Thyroid gland (tissue), 4 donors: ENCODE measurements at places on chromosomes 4 and X. TPM values are rescaled to one million over a fixed set of nuclear protein-coding genes. Genes with fewer than 3 reads are reported as not detected.

DNA sequence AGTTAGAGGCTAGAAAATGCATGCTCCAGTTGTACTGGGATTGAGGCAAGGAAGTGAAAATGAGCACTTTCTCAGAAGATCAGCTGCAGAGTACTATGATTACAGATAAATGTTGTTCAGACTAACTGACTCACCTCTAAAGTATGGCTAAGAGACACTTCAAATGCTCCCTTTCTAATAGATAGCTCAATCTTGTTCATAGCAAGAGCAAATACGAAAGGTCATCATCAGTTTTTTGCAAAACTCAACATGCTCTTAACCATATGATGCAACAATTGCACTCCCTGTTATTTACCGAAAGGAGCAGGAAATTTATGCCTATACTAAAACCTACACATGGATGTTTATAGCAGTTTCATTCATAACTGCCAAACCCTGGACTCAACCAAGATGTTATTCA lies 838.4 kb upstream of the INTU start:
- DNase-seq: no peak

DNA sequence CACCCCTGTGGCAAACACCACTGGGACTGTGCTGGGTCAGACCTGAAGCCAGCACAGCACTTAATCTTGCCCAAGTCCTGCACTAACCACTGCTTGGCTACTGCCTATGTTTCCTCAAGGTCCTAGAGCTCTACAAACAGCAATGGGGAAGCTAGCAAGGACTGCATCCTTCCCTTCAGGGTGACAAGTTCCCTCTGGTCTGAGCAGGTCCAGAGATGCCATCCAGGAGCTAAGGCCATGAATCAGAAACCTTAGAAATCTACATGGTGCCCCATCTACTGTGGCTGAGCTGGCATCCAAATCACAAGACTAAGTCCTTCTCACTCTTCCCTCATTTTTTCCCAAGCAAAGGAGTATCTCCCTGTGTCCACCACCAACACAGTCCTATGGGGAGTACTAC lies 239.7 kb upstream of the UGT8 start:
- no peak for DNase-seq

UVSSA gene
- 16.7 TPM for total RNA-seq

CWH43 gene
- total RNA-seq: 27.4 TPM

LETM1 gene
- total RNA-seq: 51.1 TPM

DNA sequence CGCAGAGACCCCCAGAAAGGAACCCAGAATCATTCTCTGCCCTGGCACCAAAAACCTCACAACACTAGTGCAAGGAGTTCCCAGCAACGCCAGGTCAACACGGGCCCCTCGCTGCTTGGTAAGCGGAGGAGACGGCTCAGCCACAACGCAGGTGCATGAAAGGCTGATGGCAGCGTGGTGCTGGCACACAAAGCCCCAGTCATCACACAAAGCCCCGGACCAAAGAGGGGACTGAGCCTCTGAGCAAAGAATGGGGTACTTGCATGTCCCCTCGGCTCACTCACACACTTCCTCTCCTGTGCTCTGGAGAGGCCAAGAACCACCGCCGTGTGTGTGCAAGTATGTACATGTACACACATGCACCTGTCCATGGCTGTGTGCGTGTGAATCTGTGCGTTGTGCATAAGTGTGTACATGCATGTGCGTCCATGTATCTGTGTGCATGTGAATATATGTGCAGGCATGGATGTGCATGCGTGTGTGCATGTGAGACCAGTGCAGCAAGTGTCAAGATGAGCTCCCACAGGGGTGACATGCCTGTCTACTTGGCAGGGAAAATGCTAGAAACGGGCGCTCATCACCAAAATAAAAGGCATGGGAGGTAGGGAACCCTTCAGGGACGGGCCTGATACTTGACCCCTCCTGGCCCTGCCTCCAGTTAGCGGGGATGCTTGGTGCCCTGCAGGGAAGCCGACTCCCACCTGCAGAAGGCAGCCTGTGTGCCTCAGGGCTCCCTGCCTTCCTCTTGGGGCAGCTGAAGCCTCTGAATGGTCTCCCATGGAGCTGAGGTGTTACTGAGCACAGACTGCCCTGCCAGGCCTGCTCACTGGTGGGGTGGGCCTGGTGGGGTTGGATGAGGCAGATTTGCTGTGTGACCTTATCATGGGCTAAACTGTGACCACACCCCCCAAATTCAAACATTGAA lies 60.4 kb downstream of the ZFYVE28 start:
- no peak for DNase-seq

SSX1 gene
- not detected for total RNA-seq

GRCh38 chr4:69753686-69754085 lies 6.7 kb downstream of the SULT1B1 start:
- no peak for DNase-seq

TLL1 gene
- total RNA-seq: 9.0 TPM

DNA sequence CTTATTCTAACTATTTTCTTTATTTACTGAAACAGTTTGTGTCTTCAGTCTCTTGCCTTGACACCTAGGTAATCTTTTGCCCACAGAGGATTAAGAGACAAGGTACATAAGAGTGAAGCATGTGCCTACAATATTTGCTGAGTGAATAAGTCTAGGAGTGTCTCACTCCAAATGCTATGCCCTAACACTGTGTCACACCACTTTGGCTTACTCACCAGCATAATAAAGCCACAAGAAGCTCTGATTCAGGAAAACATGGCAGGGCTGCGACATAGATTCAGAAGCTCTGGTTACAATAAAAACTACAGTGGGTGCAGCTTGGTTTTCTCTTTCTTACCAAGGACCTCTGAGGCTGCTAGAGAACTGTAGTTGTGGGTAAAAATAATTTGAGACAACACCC lies 127.1 kb downstream of the RBM46 start:
- DNase-seq: no peak

DNA sequence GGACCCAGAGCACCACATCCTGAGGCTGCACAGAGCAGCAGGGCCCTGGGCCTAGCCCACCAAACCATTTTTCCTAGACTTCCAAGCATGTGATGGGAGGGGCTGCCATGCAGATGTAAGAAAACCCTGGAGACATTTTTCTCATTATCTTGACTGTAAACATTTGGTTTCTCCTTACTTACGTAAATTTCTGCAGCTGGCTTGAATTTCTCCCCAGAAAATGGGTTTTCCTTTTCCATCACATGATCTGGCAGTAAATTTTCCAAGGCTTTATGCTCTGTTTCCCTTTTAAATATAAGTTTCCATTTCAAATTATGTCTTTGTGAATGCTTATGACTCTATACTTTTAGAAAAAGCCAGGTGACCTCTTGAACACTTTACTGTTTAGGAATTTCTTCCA lies 945.9 kb upstream of the NDST4 start:
- DNase-seq: no peak

GRCh38 chr4:14441561-14441960 lies 560.7 kb upstream of the CPEB2 start:
- DNase-seq: no peak

CITED1 gene
- 8.0 TPM for total RNA-seq

- DNase-seq: no peak
These were observed 129.1 kb downstream of the EGF start for GRCh38 chr4:110041735-110042134.

DNA sequence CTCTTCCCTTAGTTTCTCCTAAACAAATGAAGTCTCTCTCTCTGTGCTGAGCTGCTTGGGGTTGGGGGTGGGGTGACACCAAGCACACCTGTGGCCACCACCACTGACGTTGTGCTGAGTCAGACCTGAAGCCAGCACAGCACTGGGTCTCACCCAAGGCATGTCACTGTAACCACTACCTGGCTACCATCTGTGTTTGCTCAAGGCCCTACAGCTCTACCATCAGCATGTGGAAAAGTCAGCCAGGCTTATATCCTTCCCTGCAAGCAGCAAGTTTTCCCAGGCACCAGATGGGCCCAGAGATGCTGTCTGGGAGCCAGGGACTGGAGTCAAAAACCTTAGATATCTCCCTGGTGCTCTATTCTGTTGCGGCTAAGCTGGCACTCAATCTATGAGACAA lies 6.9 kb downstream of the CXCL10 start:
- DNase-seq: no peak

DNA sequence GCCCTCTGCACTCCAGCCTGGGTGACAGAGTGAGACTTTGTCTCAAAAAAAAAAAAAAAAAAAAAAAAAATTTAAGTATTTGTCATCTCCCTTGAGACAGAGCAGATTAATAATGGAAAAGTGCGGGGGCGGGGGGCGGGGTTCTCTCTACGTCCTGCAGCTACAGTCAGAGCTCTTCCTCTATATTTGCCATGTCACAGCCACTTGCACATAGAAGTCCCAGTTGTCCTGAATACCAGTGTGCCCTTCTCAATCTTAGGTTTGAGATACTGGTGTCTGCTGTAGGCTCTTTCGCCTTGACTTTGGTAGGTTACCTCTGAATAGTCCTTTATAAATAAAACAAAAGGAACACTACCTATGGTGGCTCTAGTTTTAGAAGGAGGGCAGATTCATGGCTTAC lies 237.8 kb upstream of the PGRMC2 start:
- DNase-seq: no peak

- no peak for DNase-seq
These were observed 178.9 kb downstream of the MGST2 start for GRCh38 chr4:139844459-139845036.

DNA sequence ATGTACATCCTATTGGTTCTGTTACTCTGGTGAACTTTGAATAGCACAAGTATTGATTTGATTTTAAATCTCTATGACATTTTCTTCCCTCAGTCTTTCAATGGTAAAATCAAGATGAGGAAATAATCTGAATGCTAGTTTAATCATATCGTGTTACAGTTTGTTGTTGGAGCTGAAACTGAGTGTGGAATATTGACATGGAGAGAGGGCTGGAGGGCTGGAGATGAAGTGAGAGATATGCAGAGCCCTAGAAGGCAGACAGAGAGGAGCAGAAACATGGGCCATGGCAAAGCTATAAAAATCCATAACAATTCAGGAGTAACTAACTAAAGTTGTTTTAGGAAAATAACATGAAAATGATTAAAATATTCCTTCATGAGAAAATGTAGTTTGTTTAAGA lies 141.1 kb downstream of the BANK1 start:
- no peak for DNase-seq

DNA sequence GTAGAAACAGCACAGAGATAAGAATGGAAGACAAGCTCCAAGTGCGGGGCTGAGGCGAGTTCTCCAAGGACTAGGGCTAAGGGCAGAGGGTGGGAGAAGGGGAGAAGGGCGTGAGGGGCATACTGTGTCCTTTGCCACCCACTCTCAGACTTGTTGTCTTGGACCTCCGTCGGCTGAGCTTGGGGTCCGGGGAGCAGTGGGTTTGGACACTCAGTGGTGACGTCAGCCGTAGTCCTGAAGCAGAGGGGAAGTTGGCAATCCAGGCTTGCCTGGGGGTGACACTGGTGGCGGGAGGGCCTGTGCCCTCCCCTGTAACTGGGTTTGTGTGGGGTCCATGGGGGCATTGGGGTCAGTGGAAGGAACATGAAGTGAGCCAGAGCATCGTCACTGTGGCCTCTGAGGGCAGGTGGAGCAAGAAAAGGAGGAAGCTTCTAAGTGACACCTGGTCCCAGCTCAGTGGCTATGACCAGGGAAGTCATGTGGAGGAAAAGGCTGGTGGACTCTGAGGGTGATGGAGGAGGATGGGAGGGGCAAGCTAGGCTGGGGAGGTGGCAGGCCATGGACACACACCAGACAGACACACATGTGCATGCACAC lies 17.6 kb downstream of the CD99 start:
- DNase-seq: no peak

- peak; percentile 57 for DNase-seq
These were observed 48.7 kb upstream of the BCOR start for GRCh38 chrX:40146262-40147125.

DNA sequence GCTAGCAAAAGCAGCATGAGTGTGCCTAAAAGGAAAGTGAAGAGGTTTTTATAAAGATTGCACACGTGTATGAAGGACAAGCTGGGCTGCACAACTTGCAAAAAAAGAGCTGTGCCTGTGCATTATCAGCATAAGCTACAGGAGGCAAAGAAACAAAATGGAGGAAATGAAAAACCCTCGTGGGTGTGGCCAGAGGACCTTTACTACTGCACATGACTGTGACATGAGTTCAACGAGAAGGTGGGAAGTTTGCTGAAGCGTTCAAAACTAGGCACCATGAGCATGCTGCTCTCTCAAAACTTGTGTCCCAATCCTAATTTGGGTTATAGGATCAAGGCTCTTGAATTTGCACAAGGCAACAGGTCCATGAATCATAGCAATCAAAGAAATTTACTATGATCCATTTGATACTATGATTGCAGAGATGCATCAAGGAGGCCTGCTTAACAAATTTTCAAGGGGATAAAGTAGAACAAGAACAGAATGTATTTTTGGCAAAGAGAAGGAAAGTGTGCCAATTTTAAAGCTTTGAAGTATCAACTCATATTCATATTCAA lies 38.1 kb upstream of the CXorf38 start:
- no peak for DNase-seq

RLIM gene
- 40.6 TPM for total RNA-seq

HMGN5 gene
- total RNA-seq: 3.1 TPM

DNA sequence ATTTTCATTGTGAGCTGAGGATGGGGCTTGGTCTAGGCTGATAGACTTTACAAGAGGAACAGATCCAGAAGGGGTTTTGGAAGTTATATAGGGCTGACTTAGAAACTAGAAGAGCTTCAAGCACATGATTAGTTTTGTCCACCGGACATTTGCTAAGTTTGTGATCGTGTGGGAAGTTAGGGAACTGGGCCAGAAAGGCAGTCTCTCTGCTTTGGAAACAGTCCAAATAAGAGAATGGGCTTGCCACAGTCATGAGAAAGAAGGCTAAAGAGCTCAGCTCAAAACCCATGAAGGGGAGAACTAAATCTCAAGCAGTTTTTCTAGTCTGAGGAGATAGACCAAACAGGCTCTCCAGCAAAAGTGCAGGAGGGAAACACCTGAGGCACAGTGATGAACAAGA lies 67.8 kb downstream of the ZNF674 start:
- DNase-seq: peak; percentile 11

TMPRSS11D gene
- total RNA-seq: not detected
